NCI-H69 (cell line): ENCODE measurements at places on chromosomes 3 and 15.

DNA sequence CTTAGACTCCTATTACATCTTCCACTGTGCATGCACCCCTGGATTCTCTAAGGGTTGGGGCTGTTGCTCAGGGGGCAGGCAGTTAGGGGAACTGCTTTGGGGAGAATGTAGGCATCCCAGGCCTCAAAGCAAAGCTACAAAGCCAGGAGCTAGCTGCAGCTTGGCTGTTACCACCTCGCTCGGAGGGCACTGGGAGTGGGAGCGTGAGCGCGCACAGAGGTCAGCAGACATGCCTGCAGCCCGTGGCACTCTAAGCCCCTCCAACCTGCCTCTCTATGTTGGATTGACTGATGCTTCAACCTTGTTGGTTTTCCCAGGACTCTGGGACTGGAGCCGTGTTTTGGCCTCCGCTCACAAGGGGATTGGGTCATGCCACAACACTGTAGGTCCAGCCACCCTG, 69.8 kb downstream of the CPN2 start:
- DNase-seq, result no peak

- no peak for DNase-seq
Observed at GRCh38 chr15:67172172-67172571, 82.3 kb downstream of the AAGAB start.

DNA sequence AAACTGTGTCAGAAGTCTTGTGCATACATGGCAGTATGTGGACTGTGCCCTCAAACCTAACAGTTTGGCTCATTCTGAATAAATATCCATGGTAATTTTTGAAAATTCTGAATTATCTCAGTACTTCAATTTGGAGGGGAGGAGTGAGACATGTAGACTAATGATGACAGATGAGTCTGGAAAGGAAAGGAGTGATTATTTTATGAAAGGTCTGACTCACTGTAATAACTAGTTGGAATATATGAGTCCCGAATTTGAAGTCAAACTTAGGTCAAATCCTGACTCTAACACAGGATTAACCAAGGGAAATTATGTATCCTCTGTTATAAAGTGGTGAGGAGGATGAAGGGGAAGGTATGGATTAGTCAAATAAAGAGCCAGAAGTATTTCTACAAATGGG, 38.6 kb downstream of the SUCNR1 start:
- DNase-seq, result no peak

GRCh38 chr3:14007006-14007405, 117.7 kb downstream of the CHCHD4 start:
- no peak for DNase-seq

DNA sequence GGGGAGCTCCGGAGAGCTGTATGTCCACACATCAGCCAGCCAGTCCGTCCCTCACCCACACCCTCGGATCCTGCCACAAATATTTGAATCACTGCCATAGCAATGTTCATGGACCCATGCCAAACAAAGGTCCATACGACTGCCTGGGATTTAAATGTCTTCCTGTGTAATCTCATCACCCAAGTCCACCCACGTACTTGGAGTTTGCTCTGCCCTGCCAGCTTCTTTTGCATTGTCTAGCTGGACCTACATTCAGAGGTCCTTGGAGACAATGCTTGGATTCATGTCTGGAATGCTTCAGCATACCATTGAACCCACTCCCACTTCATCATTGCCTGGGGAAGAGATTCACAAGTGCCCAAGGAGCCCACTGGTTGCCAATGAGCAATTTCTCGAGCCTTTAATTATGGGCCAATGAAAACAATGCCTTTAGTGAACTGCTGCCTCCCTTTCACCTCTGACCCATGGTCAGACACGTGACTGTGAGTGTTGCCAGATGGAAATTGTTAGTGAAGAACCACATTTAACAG, 90.4 kb upstream of the PHLDB2 start:
- DNase-seq, result no peak

GRCh38 chr3:129558081-129558771, 15.3 kb downstream of the H1-8 start:
- DNase-seq, result no peak

DNA sequence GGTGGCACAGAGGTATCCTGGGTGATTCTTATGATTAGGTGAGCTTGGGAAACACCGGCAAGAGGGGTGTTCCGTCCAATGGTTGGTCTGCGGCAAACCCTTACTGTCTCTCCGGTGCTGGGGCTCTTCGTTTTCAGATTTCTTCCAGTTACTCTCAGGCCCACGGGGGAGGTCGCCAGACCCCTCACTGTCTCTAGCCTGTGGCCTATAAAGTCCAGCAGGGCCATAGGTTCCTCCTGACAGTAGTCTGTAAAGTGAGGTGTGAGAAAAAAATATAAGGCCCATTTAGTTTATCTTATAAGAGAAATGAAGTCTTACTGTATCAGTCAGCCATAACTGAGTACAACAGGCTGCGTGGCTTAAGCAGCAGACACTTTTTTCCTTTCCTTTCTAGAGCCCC, 1.4 kb downstream of the ESYT3 start:
- DNase-seq, result no peak

DNA sequence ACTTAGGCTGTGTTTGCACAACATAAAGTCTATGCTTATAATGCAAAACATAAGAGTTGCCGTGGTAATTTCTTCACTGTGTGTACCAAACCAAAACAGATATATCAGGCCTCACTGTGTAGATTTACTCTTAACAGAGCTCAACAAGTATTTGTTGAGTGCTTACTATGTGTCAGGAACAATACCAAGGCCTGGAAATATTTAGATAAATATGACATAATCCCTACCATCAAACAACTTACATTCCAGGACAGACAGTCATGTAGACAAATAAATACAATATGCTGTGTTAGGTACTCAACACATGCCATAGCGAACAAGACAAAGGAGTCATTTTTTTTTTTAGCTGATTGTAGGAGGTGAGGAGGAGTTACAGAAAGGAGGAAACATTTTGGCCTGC, 554.0 kb downstream of the NSUN3 start:
- DNase-seq, result no peak

- DNase-seq, result peak; percentile 67
Observed at GRCh38 chr3:135017003-135017893, 222.2 kb downstream of the EPHB1 start.

DNA sequence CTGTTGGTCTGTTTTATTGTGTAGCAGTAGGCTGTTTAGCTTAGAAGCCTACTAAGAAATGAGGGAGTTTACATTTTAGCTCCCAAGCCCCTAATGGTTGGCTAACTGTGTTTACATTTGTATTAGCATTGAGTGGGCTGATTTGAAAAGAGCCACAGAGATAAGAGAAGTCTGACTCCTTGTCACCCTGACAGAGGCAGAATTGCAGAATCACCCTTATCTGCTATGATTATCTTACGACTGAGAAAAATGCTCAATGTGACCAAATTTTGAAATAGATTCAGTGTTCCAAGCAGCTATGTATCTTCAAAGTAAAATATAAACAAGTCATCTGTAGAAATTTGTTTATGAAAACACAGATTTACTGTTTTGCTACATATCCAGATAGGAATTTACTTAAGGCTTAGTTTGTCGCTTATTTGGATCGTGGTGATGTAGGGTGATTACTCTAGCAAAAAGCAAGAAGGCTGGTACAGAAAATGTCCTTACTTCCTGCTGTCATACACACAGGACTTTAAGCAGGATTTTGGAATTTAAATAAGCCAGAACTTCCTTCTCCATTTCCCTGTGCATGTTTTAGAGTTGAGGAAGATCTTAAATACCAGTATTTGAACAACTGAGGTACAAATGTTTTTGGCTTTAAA, 19.0 kb downstream of the SEMA6D start:
- DNase-seq, result no peak

DNA sequence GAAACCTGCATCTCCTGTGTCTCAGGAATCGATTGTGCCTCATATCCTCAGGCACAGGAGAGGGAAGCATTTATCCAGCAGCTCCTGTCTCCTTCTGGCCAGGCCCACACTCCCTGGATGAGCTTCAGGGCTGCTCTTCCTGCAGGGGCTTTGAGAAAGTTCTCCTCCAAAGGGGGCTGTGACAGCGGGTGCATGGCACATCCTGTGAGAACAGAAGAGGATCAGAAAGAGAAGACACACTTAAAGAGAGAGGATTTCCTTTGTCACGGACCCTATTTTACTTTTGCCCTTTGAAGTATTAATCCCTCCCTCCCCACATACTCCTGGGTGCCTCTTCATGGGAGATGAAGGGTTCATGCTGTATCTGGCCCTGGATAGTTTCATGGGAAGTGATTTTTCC, 46.0 kb downstream of the MFSD1 start:
- no peak for DNase-seq

- no peak for DNase-seq
Observed at GRCh38 chr15:27870320-27870719, 228.8 kb downstream of the OCA2 start.

- no peak for DNase-seq
Observed at GRCh38 chr3:28615971-28616370, 267.3 kb upstream of the AZI2 start.

- DNase-seq, result no peak
Observed at GRCh38 chr3:196166741-196167140, 44.5 kb downstream of the ZDHHC19 start.

- peak; percentile 78 for DNase-seq
Observed at GRCh38 chr3:150251187-150252062, 156.7 kb upstream of the TSC22D2 start.

DNA sequence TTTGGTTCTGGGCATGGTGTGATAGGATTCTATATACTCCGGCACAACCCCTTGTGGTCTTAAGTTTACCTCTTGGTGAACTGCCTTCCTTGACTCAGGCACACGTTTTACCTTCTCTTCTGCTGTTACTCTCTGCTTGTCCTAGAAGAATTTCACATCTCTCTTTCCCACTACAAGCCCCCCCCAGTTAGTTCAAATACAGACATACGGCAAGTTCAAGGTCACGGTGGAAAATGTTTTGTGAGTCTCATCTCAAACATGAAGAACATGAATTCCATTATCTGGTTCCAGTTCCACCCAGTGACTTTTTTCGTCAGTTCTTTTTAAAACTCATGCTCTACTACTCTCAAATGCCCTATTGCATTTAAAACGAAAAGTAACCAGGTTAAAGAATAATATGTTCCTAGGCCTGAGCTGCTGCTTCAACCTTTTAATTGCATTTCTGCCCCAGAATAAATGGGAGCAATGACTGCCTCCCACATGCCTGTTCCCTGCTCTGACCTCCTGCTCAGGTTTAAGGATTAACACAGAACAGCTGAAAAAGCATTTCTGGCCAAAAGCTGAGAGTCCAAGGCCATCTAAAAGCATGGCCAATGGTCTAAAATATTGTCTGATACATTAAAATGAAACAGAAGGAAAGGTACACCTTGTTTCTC, 132.8 kb downstream of the OSBPL10 start:
- DNase-seq, result no peak

GRCh38 chr3:18334837-18335601, 90.1 kb downstream of the SATB1 start:
- DNase-seq, result no peak

- no peak for DNase-seq
Observed at GRCh38 chr15:69391046-69391757, 22.9 kb upstream of the KIF23 start.

GRCh38 chr15:99143242-99143641, 38.4 kb downstream of the SYNM start:
- peak; percentile 55 for DNase-seq

GRCh38 chr3:100709842-100710260, 557 bp downstream of the TFG start:
- peak; percentile 80 for DNase-seq

DNA sequence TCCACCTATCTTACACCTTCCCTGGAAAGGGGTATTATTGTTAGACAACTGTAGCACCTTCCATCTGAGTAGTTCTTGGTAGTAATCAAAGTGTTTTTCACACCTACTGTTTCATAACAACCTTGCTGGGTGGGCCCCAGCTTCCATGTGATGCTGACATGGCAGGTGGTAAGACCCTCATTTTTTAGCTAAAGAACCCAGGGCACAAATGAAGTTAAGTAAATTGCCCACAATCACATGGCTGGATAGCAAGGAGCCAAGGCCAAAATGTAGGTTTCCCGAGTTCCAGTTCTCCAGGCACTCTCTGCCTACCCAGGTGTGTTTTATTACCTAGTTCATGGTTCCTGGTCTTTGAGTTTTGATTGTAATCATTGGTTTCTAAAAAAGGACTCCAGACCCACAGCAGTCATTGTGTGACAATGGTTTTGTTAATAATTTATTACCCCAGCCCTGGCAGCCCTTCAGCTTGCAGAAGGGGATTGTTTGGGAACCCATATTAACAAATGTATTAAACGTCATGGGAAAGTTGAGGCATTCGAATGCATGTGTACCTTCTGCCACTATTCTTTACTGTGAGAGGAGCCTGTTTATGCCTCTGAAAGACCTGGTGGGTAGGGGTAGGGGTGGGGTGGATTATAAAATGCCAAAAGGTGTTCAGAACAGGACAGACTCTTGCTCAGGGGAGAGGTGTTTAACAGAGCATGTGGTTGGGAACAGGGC, 222.2 kb upstream of the BHLHE40 start:
- peak; percentile 21 for DNase-seq

GRCh38 chr3:197524128-197524527, 31.6 kb downstream of the BDH1 start:
- no peak for DNase-seq

- DNase-seq, result no peak
Observed at GRCh38 chr15:72050700-72051099, 67.2 kb downstream of the MYO9A start.

GRCh38 chr3:167918686-167919085, 177.0 kb downstream of the GOLIM4 start:
- peak; percentile 61 for DNase-seq

GRCh38 chr3:108103886-108104797, 13.3 kb upstream of the CD47 start:
- peak; percentile 83 for DNase-seq

DNA sequence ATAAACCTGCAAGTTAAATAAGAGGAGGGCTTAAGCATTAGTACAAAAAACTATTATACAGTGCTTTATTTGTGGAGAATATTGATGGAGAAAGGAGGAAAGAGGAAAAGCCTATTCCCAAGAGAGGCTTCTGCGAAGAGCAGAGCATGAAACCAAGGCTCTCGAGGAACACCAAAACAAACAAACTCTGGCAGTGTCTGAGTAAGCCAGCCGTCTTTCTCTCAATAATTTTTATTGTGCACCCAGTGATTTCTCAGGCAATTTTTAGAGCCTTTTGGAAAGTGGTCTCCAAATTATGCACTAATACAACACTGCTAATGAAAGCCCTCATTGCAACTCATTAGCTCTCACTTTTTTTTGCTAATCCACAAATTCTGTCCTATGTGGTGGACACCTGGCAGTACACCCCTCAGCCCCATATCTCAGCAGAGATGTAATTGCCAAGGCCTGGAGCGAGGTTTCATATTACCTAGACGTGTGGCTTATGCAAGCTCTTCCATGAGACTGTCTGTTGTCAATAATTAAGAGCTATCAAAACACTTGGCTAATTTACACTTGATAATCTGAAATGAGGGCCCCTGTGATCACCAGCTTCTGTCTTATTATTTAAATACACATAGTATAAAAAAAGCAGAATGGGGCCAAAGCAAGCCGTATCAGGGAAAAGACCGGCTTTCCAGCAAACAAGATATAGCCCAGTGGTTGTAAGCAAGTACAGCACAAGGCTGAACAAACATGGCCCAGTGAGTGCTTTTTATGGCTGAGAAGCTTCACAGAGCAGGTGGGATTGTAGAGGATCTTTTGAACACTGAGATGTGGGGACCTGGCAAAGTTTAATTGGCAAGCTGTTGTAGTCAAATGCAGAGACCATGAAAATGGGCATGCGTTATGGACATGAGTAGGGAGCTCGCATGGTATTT, 216.9 kb downstream of the ROBO2 start:
- DNase-seq, result peak; percentile 98
